ENCODE measurements at places on chromosomes 12 and 14. TPM values are rescaled to one million over a fixed set of nuclear protein-coding genes. Genes with fewer than 3 reads are reported as not detected.

- H3K27me3 ChIP-seq = no peaks in the 10 kb centered on the region
- no peaks in the 10 kb centered on the region for H3K36me3 ChIP-seq
- no peak overlapping the region for H3K27ac ChIP-seq
These were observed 165.6 kb downstream of the OTOGL start for GRCh38 chr12:80264891-80265290.

GRCh38 chr14:70013271-70013873 is 134.2 kb downstream of the SMOC1 start:
- H3K27ac ChIP-seq = no peak overlapping the region
- H3K4me1 ChIP-seq = no peaks in the 10 kb centered on the region
- H3K27me3 ChIP-seq = no peaks in the 10 kb centered on the region
- no peak overlapping the region for H3K4me3 ChIP-seq
- no peaks in the 10 kb centered on the region for H3K36me3 ChIP-seq

DNA sequence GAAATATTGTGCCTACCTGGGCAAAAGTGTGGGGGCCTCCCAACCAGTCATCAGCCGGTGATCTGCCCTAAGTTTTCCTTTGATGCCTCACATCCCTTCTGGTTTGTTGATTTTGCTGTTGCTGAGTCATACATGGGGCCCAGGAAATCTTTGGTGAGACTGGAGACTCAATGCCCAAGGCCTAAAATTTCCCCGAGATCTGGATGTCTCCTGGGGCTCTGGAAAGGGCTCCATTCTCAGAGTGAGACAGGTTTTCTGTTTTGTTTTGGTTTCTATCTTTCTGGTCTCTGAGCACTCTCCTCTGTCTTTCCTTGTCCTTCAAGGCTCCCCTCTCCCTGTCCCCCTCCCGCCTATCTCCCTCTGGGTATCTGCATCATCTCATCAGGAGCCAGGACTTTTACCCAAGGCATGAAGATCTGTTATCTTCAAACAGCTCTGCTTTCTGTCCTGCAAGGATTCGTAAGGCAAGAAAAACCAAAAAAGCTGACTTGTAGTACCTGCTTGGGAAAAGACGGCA is 152.8 kb upstream of the MAX start:
- no peak overlapping the region for H3K27ac ChIP-seq
- no peak for DNase-seq
- no peak overlapping the region for H3K4me3 ChIP-seq
- H3K27me3 ChIP-seq = no peaks in the 10 kb centered on the region
- H3K4me1 ChIP-seq = no peaks in the 10 kb centered on the region

DNA sequence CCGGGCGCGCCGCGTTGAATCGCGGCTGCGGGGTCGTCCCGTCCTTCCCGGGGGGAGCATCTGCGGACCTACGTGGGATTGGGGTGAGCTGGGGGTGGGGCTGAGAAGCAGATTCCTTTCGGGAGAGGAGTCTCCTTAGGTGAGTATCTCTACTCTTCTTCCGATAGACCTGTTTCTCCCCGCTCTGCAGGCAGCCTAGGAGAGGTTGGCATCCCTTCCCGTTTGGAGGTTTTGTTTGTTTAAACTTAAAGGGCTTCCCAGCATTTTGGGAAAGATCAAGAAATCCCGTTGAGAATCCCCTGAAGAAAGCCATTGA is 411 bp downstream of the TTLL5 start:
- peak overlapping the region; percentile 86 for H3K4me3 ChIP-seq
- no peak for DNase-seq
- H3K27ac ChIP-seq = peak overlapping the region; percentile 89
- no peaks in the 10 kb centered on the region for H3K27me3 ChIP-seq
- H3K4me1 ChIP-seq = no peaks in the 10 kb centered on the region

- H3K36me3 ChIP-seq = no peaks in the 10 kb centered on the region
- no peaks in the 10 kb centered on the region for H3K27me3 ChIP-seq
- no peak for DNase-seq
- H3K4me1 ChIP-seq = no peaks in the 10 kb centered on the region
These were observed 13.4 kb downstream of the ISM2 start for GRCh38 chr14:77485256-77485655.

- no peaks in the 10 kb centered on the region for H3K36me3 ChIP-seq
- H3K27me3 ChIP-seq = no peaks in the 10 kb centered on the region
These were observed 140.1 kb downstream of the DHRS2 start for GRCh38 chr14:23776296-23776695.

DNA sequence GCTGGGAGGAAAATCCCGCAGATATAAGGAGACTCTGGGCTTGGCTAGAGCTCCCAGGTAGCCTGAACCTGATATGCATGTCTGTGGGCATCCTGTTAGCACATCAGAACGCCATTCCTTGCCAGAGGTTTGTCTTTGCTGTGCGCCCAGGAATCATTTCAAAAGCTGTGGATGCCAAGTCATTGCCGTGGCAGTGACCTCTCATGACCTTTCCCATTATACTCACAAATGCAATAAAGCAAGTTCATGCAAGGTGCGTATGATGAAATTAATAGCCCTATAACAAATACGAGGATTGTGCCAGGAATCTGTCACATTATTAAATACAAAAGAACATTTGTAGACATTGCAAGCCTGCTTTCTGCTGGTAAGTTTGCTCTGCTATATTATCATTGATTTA is 229.1 kb upstream of the PELI2 start:
- no peak overlapping the region for H3K27ac ChIP-seq
- DNase-seq = no peak
- no peaks in the 10 kb centered on the region for H3K36me3 ChIP-seq
- H3K4me1 ChIP-seq = no peaks in the 10 kb centered on the region
- H3K27me3 ChIP-seq = no peaks in the 10 kb centered on the region
- no peak overlapping the region for H3K4me3 ChIP-seq

- no peak overlapping the region for H3K27ac ChIP-seq
- no peak overlapping the region for H3K4me3 ChIP-seq
- no peaks in the 10 kb centered on the region for H3K36me3 ChIP-seq
- no peak for DNase-seq
- H3K4me1 ChIP-seq = no peaks in the 10 kb centered on the region
These were observed 54.1 kb downstream of the BEGAIN start for GRCh38 chr14:100532906-100533655.

DNA sequence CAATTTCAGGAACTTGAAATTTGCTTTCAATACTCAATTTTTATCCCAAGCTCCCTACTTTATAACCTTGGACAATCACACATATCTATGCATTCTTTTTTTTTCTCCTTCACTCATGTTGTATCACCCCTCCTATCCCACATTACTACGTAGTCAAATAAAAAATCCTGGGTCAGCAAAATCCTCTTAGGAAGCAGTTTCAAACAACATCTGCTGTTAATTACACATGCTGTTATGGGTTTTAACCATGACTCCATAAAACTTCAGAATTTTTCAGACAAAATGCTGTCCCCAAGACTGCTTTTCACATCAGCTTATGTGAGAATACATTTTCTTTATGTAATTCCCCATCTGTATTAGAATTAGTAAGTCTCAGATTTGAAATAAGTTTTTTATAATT is 61.7 kb downstream of the LRFN5 start:
- H3K27me3 ChIP-seq = no peaks in the 10 kb centered on the region
- H3K27ac ChIP-seq = no peak overlapping the region
- no peaks in the 10 kb centered on the region for H3K4me1 ChIP-seq
- no peak overlapping the region for H3K4me3 ChIP-seq
- no peaks in the 10 kb centered on the region for H3K36me3 ChIP-seq

DNA sequence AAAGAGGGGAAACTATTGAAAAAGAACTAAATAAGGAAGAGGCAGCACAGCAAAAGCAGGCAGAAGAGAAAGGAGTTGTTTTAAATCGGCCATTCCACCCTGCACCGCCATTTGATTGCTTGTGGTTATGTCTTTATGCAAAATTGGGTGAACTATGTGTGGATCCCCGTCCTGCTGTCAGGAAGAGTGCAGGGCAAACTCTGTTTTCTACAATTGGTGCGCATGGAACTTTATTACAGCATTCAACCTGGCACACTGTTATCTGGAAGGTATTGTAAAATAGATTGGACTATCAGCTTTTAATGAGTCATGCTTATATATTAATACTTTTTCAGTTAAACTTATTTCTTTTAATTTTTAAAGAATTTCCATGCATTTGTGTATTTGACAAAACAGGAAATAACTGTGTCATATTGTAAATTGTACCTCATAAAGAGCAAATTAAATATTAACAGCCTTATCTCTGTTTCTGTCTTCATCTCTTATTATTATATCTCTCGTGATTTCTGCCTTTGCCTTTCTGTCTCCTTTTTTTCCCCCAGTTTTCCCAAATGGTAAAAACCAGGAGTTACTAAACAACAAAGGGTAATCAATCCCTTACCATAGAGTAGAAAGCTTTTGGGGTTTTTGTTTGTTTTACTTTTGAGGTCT is 86.4 kb downstream of the MON2 start:
- peaks cover 61% of the 10 kb centered on the region for H3K36me3 ChIP-seq
- no peak overlapping the region for H3K27ac ChIP-seq
- no peaks in the 10 kb centered on the region for H3K27me3 ChIP-seq

DNA sequence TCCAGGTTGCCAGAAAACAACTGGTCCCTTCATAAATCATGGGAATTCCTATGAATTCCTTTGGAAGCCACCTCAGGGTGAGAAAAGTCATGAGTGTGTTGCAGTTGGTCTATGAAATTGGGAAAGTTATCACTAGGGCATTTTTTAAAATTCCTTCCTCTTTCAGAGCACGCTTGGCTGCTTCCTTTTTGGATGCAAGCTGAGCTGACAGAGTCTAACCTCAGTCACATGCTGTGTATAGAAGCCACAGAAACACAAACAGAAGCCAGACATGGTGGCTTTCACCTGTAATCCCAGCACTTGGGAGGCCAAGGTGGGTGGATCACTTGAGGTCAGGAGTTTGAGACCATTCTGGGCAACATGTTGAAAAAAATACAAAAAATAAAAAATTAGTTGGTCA is 21.7 kb upstream of the HELB start:
- H3K27ac ChIP-seq = no peak overlapping the region
- H3K36me3 ChIP-seq = no peaks in the 10 kb centered on the region
- no peak overlapping the region for H3K4me3 ChIP-seq
- DNase-seq = no peak
- H3K4me1 ChIP-seq = peaks cover 44% of the 10 kb centered on the region

DNA sequence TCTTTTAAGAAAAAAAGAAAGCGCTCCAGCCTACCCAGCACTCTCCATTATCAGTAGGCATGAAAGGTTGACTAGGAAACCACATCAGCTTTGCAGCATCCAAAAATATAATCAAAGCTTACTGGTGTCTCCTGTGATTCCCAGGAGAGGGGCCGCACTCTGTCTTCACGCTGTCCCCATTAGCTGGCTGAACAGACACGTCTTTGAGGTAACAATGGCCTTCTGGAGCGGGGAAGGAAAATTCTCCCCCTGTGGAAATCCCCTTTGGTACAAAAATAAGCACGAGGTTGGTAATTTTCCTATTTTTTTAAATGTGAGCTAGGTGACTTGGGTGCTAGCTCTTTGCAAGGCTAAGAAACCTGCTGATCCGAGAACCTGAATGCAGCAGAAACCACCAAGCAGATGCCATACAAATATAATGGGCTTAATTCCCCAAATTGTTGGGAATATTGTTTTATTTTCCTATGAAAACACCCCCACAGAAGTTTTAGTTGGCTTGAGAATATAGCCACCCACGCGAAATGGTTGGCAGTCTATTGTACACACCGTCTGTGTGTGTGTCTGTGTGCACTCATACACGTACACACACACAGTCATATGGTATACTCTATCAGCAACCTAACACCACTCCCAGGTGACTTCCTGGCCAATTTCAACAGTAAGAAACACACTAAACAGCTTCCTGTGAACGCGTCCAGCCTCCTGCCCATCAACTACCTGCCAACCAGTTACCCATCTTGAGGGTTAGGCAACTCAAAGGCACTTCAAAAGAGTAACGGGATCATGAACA is 71.2 kb downstream of the KSR2 start:
- H3K36me3 ChIP-seq = no peaks in the 10 kb centered on the region
- no peaks in the 10 kb centered on the region for H3K27me3 ChIP-seq
- no peak overlapping the region for H3K27ac ChIP-seq
- no peak for DNase-seq

- no peaks in the 10 kb centered on the region for H3K4me1 ChIP-seq
- no peaks in the 10 kb centered on the region for H3K36me3 ChIP-seq
- no peak for DNase-seq
- H3K4me3 ChIP-seq = no peak overlapping the region
- H3K27me3 ChIP-seq = peaks cover 3% of the 10 kb centered on the region
These were observed 97.4 kb downstream of the SRGAP1 start for GRCh38 chr12:63941879-63942278.

- no peaks in the 10 kb centered on the region for H3K36me3 ChIP-seq
- no peak overlapping the region for H3K4me3 ChIP-seq
- H3K27me3 ChIP-seq = no peaks in the 10 kb centered on the region
- H3K27ac ChIP-seq = no peak overlapping the region
- DNase-seq = no peak
These were observed 41.7 kb downstream of the ZCRB1 start for GRCh38 chr12:42284157-42284556.

- DNase-seq = no peak
- no peaks in the 10 kb centered on the region for H3K36me3 ChIP-seq
- no peak overlapping the region for H3K27ac ChIP-seq
- no peaks in the 10 kb centered on the region for H3K4me1 ChIP-seq
- no peak overlapping the region for H3K4me3 ChIP-seq
These were observed 235.5 kb upstream of the PDE3A start for GRCh38 chr12:20132818-20133217.

DNA sequence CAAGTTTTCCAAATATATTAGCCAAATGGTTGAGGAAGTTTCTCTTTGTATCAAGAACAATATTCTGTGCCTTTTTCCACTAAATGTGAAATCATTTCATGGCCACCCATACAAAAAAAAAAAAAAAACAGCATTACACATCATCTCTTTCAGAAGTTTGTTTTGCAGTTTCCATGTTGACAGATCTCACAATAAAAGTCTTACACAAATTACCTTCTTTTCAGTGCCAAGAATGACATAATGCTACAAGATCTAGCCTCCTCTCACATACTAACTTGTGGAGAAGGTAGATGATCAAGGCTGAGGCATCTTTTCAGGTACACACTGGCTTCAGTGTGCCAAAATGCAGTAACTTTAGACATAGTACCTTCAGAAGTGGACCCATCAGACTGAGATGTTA is 35.3 kb downstream of the PRKD1 start:
- H3K27ac ChIP-seq = no peak overlapping the region
- no peak overlapping the region for H3K4me3 ChIP-seq
- no peaks in the 10 kb centered on the region for H3K36me3 ChIP-seq
- no peaks in the 10 kb centered on the region for H3K4me1 ChIP-seq

Gene HOXC6
- not detected for polyA plus RNA-seq

Gene SH2B3
- 3.5 TPM for polyA plus RNA-seq

Gene RHEBL1
- polyA plus RNA-seq = 3.8 TPM

Gene CCDC92
- polyA plus RNA-seq = 34.4 TPM

Gene DHRS2
- not detected for polyA plus RNA-seq

Gene GLI1
- not detected for polyA plus RNA-seq

Gene TNFAIP2
- not detected for polyA plus RNA-seq

Gene SLC7A7
- polyA plus RNA-seq = 1.1 TPM

Gene ABCD2
- polyA plus RNA-seq = 7.1 TPM

Gene ADAM21
- 0.14 TPM for polyA plus RNA-seq

Gene CD69
- 113 TPM for polyA plus RNA-seq

All from naive thymus-derived CD4-positive, alpha-beta T cell (primary cell).